NCI-H345 (cell line): ENCODE measurements at places on chromosomes 5 and 9.

DNA sequence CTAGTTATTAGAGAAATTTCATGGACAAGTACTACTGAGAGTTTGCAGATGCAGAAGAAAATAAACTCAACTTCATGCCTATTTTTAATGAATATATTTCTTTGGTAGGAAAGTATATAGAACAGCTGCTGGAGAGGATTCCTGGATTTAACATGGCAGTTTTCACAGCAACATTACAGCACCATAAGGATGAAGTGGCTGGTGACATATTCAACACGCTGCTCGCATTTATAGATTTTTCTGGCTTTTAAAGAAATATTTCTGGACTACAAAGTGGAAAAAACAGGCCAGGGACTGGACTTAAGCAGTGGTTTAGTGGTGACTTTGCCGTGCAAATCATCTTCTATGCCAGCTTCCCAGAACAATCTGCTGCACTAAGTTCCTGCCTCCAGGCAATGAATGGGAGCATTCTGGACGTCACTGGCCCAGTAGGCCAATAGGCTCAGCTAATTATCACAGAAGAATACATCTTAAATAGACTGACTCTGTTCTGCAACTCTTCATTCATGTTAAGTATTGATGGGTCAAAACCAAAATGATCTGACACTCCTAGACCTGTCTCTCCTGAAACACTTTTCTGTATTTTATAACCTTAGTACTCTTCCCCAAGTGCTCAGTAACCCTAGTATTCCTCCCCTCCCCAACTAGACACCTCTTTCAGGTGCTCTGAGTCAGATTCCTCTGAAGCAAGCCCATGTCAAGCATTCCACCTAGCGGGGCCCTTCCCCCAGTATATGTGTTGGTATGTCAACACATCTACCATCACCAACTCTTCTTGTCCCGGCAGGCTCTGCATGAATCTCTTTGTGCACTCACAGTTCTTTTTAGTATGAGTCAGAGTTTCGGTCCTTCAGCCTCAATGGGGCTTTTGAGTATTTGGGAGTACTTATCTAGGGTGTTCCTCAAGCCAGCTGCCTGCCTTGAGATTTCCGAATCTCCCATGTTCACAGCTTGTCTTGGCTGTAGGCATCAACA, 625.5 kb downstream of the CHSY3 start:
- DNase-seq = no peak

- DNase-seq = no peak
Observed at GRCh38 chr9:122477346-122477745, 380 bp downstream of the OR1J1 start.

GRCh38 chr5:89337-90286, 2.4 kb upstream of the PLEKHG4B start:
- DNase-seq = no peak

DNA sequence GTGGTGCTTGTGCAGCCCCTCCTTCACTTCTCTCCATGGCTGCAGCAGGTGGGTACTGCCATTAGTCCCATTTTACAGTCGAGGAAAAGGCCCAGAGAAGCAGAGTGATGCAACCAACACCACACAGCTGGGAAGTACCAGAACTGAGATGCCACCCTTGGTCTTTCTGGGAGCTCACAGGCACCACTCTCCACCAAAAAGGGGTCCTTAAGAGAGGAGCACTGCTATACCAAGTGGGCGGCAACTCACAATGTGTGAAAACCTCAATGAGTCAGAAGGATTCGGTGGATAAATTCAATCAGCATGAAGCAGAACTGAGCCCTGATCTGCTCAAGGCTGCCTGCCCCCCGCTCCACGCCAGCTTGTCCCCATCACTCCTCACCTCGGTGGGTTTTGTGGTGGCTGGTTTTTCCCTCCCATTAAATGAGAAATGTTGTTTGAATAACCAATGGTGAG, 213.7 kb downstream of the FSTL4 start:
- DNase-seq = no peak

GRCh38 chr5:32839106-32839505, 128.0 kb downstream of the NPR3 start:
- no peak for DNase-seq

- no peak for DNase-seq
Observed at GRCh38 chr9:70987986-70988385, 133.4 kb downstream of the TRPM3 start.

GRCh38 chr9:125650271-125650737, 56.7 kb downstream of the MAPKAP1 start:
- DNase-seq = no peak

GRCh38 chr9:137029058-137029936, 1.3 kb upstream of the ABCA2 start:
- peak; percentile 55 for DNase-seq

DNA sequence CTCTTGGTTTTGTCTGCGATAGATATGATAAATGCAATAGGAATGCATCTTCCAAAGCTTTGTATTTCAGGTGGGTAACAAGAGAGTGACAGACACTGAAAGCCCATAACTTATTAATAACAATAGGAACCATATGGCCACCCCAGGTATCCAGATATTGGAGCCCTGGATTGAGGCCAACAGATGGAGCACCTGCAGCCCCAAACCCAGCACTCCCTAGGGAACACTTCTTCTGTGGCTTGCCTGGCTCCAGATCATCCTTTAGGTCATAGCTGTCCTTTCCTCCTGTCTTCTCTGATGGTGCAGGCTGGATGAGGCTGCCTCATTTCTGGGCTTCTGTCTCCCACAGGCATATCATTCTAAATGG, 5.0 kb upstream of the IL3 start:
- peak; percentile 2 for DNase-seq

- no peak for DNase-seq
Observed at GRCh38 chr9:95211028-95211427, 106.5 kb downstream of the FANCC start.

DNA sequence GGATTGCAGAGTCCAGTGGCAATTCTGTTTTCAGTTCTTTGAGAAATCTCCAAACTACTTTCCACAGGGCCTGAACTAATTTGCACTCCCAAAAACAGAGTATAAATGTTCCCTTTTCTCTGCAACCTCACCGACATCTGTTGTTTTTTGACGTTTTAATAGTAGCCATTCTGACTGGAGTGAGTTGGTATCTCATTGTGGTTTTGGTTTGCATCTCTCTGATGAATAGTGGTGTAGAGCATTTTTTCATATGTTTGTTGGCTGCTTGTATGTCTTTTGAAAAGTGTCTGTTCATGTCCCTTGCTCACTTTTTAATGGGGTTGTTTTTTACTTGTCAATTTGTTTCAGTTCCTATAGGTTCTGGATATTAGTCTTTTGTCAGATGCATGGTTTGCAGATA, 72.6 kb downstream of the PALM2AKAP2 start:
- DNase-seq = no peak

GRCh38 chr5:64557911-64558310, 52.1 kb downstream of the RGS7BP start:
- no peak for DNase-seq
